ENCODE measurements at places on chromosomes 13 and 19.

- peak; percentile 55 for DNase-seq
Measured at GRCh38 chr19:40365613-40366401, 17.3 kb downstream of the PLD3 start.

GRCh38 chr19:42269478-42270345, 660 bp downstream of the CIC start:
- no peak for DNase-seq

DNA sequence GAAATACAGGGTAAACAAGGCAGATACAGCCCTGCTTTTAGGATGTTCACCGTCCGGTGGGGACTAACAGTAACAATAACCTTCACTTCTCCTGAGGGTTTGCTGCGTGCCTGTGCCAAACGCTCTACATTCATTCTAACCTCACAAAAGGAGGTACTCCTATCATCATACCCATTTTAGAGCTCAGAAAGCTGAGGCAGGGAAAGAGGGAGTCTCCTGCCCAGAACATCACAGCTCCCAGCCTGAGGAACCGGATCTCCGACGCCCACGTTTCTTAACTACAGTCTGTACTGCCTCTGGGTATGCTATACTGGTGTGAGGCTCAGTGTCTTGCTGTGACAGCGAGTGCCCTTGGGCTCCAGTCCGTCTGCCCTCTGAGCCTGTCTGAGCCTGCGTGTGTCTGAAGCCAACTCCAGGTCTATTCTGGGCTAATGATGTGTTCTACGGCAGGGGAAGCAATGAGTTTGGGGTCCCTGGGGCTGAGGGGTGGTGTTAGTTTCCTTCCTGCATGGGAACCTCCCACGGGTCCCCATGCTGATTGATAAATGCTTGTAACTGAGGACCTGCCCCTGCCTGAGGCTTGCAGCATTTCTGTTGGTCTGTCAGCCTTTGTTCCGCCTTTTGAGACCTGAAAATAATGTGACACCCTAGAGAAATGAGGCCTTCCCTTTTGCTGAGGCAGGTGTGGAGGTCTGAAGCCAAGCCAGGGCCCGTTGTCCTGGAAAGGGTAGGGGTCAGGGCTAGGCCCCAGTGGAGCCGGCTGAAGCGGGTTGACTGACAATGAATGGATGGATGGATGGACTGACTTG, 4.9 kb downstream of the LIPE start:
- no peak for DNase-seq

DNA sequence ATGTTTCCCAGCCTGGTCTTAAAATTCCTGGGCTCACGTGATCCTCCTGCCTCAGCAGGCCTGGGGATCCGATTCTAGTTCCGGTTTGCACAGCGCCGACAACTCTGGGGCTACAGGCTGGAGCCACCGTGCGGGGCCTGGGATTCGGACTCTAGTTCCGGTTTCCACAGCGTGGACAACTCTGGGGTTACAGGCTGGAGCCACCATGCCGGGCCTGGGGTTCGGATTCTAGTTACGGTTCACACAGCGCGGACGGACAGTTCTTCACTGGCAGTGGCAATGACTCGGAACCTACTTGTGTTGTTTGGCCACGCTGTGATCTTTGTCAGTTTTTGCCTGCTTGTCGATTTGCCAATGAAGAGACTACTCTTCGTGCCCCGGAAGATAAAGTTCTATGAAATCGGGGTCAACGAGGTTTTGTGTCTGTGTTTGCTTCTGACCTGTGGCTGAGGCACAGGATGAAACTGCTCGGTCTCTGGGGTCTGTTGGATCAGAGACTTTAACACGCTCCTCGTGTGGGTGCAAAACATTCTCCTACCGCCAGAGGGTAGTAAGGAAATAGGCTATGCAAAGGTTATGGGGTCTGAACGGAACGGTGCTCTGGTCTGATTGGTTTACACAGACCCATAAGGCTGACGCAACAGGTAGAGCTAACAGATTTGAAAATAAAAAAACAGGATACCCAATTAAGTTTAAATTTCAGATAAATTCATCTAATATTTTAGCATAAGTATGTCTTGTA, 12.1 kb upstream of the ZSCAN1 start:
- peak; percentile 58 for DNase-seq

GRCh38 chr13:45630791-45631190, 15.3 kb upstream of the ERICH6B start:
- no peak for DNase-seq
